Right lobe of liver (tissue), 6 donors: ENCODE measurements at places on chromosomes 1 and 21. TPM values are rescaled to one million over a fixed set of nuclear protein-coding genes. Genes with fewer than 3 reads are reported as not detected.
A peak's percentile ranks its signal among the peaks of the same experiment; 100 is the strongest.

DNA sequence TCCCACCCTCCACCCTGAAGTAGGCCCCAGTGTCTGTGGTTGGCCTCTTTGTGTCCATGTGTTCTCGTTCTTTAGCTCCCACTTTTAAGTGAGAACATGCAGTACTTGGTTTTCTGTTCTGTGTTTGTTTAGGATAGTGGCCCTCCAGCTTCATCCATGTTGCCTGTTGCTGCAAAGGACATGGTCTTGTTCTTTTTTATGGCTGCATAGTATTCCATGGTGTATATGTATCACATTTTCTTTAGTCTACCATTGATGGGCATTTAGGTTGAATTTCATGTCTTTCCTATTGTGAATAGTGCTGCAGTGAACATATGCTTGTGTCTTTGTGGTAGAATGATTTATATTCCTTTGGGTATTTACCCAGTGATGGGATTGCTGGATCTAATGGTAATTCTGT, 6.1 kb downstream of the HIPK1 start:
- DNase-seq = no peak

GRCh38 chr1:78156805-78157521, 111.2 kb downstream of the GIPC2 start:
- no peak for DNase-seq

ALX3 gene
- total RNA-seq = not detected

- DNase-seq = no peak
These were observed 11.2 kb upstream of the LAMTOR5 start for GRCh38 chr1:110418729-110419128.

OR10J1 gene
- total RNA-seq = not detected

OXCT2 gene
- total RNA-seq = 1.1 TPM

MRPS15 gene
- total RNA-seq = 63.6 TPM

TFF3 gene
- total RNA-seq = 1.7 TPM

DNA sequence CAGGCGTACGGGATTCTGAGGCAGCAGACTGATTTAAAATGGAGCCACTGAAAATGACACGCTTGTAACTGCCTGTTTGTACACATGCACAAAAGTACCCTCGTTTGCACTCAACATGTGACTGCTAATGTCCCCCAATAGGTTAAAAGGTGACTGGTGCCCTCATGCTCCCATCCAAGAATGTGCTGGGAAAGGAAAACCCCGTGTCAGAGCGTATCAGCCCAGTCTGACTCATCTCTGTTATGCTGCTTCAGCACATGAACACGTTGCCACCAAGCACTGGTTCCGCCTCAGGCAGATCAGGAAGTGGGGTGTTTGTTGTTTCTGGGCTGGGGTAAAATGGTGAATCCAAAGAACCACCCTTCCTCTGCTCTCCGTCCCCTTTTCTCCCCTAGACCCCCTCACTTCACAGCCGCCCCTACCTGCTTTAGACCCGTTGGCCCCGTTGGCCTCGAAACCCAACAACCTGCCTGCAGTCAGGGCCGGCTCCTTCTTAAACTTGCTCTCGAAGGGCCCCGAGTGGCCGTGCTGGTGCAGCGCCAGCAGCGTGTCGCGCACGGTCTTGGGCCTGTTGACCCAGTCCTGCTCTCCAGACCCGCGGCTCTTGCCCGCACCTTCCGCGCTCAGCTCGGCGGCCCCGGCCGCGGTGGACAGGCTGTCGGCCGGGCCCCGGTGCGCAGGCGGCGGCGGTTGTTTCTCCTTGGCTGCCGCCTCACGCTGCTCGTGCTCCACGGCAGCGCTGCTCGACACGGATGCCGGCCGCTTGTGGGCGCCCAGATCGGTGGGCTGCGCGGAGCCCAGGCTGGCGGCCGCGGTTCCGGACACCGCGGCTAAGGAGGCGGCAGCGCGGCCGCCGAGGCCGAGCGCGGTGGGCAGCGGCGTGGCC, 1.7 kb downstream of the IRF2BP2 start:
- peak; percentile 83 for DNase-seq

PGLYRP3 gene
- not detected for total RNA-seq

KCNE2 gene
- total RNA-seq = not detected

- no peak for DNase-seq
These were observed 60.1 kb upstream of the GCLM start for GRCh38 chr1:93969371-93969770.

DNA sequence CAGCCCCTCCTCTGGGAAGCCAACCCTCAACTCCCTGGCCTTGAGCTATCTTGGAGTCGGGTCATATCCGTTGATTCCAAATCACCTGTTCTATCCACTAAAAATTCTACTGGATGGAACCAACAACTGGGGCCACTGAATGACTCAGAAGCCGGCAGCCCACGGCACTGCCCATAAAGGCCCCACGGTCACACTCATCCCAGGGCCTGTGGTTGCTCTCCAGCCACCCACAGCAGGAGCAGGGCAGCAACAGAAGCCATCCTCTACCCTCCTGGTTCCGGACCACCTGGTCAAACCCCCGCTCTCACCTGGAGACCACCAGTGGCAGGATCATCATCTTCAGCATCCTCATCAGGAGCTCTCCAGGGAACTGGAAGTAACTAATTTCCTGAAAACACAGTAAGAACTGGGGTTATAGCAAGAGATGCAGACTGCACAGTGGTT, 8.4 kb downstream of the SLC1A7 start:
- no peak for DNase-seq

- DNase-seq = no peak
These were observed 24.9 kb upstream of the CTH start for GRCh38 chr1:70386121-70386520.

RAB7B gene
- total RNA-seq = 0.14 TPM

SLC6A17 gene
- total RNA-seq = not detected

DNA sequence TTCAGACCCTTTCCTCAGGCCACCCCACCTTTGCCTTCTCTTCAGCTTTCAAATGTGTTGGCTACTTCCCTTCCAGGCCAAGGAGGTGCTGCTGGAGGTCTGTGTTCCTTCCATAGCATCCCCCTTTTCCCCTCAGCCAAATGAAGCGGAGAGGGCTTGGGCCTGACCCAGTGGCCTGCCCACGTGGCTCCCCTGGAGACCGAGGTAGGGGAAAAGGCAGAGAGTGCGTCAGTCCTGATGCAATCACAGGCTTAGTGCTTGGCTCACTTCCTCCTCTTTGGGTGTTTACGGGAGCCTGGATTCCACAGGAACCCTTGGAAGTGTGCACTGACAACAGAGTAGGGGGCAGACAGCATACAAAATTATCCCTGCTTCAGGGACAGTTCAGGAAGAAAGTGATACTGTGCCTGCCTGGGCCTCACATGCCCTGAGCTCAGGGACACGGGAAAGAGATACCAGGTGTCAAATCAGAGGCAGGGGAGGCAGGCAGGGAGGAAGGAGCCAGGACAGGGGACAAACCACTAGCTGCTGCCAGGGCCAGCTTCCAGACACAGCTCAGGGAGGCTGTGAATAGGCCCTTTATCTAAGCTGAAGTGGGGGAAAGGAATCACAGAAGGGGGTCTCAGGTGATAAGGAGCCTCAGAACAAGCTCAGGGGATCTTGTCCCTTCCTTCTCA, 16.6 kb upstream of the PTP4A2 start:
- DNase-seq = peak; percentile 93

GRCh38 chr1:186985889-186986491, 157.2 kb downstream of the PLA2G4A start:
- no peak for DNase-seq

GRCh38 chr1:89855413-89856123, 34.7 kb downstream of the LRRC8D start:
- no peak for DNase-seq

CNR2 gene
- 0.07 TPM for total RNA-seq
